ENCODE measurements at places on chromosomes 4 and X. TPM values are rescaled to one million over a fixed set of nuclear protein-coding genes. Genes with fewer than 3 reads are reported as not detected.
A peak's percentile ranks its signal among the peaks of the same experiment; 100 is the strongest.

Gene STK32B
- 0.36 TPM for total RNA-seq

Gene BTK
- total RNA-seq: not detected

DNA sequence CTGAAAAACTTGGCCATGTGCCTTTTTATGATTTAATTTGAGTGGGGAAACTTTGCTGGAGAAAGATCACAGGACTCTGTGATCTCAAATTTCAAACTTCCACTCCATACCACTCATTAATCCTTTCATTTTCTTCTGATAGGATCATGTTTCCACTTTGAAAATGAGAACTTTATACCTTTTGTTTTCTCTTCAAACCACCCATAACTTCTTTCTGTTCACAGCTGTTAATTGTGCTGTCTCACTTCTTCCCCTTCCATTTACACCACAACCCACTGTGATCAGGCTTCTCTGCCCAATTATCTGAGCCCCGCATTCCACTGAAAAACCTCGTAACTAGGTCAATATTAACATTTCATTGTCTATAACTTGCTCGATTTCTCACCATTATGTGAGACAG, 47.0 kb upstream of the ARSJ start:
- no peaks in the 10 kb centered on the region for H3K27me3 ChIP-seq
- no peak overlapping the region for H3K4me3 ChIP-seq
- no peaks in the 10 kb centered on the region for H3K4me1 ChIP-seq
- H3K27ac ChIP-seq: no peak overlapping the region
- no peak for DNase-seq

GRCh38 chr4:13527981-13528820, 16.1 kb downstream of the NKX3-2 start:
- H3K27me3 ChIP-seq: peaks cover 61% of the 10 kb centered on the region
- no peak overlapping the region for H3K27ac ChIP-seq
- no peak overlapping the region for H3K4me3 ChIP-seq
- H3K36me3 ChIP-seq: no peaks in the 10 kb centered on the region

DNA sequence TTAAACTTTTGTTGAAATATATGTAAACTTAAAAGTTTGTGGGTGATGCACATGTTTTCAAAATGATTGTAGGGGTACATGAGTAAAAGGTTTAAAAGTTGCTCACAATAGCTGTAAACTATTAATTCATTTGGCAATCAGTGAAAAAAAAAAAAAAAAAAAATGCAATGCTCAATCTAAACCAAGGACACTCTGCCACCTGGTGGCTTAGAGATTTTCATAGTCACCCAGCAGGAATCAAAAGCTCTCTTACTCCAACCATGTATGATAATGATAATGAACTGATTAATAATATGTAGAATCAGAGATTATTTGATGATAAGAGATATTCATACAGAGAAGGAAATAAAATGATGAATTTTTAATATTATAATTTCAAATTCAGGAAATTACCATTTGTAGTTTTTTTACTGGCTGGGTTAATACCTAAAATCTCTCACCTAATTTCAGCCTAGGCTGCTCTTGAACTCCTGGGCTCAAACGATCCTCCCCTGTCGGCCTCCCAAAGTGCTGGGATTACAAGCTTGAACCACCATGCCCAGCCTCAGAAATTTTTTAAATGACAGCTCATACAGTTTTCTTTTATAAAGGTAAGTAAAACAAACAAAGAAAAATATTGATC, 46.9 kb upstream of the SLC25A4 start:
- no peak overlapping the region for H3K4me3 ChIP-seq
- DNase-seq: no peak
- no peaks in the 10 kb centered on the region for H3K36me3 ChIP-seq
- H3K27ac ChIP-seq: no peak overlapping the region

Gene AFF2
- total RNA-seq: 8.4 TPM

Gene TMEM47
- 19.1 TPM for total RNA-seq

Gene TEX11
- 6.5 TPM for total RNA-seq

GRCh38 chr4:144259285-144259684, 118.8 kb upstream of the GYPA start:
- no peak for DNase-seq
- no peaks in the 10 kb centered on the region for H3K27me3 ChIP-seq
- no peaks in the 10 kb centered on the region for H3K36me3 ChIP-seq

DNA sequence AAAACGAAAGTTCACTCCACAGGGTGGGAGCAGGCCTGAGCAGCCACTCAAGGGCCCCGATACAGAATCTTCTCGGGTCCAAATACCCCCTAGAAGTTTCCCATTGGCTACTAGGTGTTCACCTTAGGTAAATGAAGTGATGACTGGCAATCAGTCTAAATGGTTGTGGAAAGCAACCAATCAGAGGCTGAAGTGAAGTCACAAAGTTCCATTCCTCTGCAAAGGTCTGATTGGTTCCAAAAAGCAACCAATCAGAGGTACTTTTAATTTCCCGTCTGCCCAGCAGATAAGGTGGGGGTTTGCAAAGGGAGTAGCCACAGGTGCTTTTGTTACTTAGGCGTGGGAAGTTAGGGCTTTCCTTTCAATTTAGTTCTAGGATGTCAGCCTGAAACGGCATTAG, 58.2 kb upstream of the NKAP start:
- H3K36me3 ChIP-seq: no peaks in the 10 kb centered on the region
- DNase-seq: no peak
- H3K4me3 ChIP-seq: no peak overlapping the region
- H3K27me3 ChIP-seq: peaks cover 70% of the 10 kb centered on the region
- peaks cover 2% of the 10 kb centered on the region for H3K4me1 ChIP-seq

Gene KLHL4
- total RNA-seq: 0.74 TPM

DNA sequence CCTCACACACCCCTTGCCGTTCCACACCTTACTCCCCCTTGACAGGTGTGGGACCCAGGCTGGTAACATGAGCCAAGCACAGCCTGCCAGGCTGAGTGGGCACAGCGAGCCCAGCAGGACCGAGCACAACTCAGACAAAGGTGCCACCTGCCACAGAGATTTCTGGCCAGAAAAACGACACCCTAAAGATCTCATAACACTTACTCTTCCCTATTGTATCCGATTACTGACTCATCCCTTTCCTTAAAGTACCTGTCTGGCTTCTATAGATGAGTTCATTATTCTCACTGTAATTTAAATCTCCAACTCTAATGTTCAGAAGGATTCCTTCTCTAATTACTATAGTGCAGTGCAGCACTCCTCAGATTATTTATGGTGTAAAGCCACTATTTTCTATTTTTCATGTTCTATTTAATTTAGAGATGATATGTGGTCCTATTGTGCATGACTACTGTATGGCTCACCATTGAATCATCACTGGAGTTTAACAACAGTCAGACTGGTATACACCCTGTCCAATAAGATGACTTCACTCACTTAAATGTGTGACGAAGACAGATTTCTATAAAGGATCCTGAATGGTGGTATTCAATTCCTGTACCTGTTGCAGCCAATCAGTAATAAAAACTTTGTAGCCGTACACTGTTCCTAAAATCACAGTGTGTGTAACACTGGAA, 7.6 kb upstream of the SYTL5 start:
- peaks cover 4% of the 10 kb centered on the region for H3K36me3 ChIP-seq
- no peak overlapping the region for H3K4me3 ChIP-seq
- DNase-seq: no peak

Gene MAGEE1
- 9.6 TPM for total RNA-seq

Gene REELD1
- total RNA-seq: not detected

- peaks cover 6% of the 10 kb centered on the region for H3K4me1 ChIP-seq
- H3K27ac ChIP-seq: no peak overlapping the region
- no peaks in the 10 kb centered on the region for H3K36me3 ChIP-seq
- DNase-seq: no peak
Measured at GRCh38 chrX:11532291-11533078, 133.2 kb downstream of the ARHGAP6 start.

DNA sequence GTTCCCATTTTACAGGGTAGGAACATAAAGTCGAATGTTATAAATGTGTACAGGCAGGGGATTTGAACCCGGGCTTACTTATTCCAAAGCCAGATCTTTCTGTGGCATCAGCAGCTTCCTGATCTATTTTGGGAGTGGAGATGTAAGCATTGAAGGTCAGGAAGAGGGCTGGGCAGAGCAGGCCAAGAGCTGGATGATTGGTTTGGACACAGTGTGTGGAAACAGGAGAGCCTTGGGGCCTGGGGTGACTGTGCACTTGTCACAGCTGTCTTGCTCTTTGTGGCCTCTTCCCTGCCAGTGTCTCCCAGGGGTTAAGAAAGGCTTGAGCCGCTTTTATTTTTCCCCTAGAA, 127.9 kb upstream of the ENPP6 start:
- H3K27ac ChIP-seq: no peak overlapping the region
- no peak for DNase-seq
- H3K4me1 ChIP-seq: peaks cover 40% of the 10 kb centered on the region
- H3K36me3 ChIP-seq: no peaks in the 10 kb centered on the region
- H3K27me3 ChIP-seq: no peaks in the 10 kb centered on the region

DNA sequence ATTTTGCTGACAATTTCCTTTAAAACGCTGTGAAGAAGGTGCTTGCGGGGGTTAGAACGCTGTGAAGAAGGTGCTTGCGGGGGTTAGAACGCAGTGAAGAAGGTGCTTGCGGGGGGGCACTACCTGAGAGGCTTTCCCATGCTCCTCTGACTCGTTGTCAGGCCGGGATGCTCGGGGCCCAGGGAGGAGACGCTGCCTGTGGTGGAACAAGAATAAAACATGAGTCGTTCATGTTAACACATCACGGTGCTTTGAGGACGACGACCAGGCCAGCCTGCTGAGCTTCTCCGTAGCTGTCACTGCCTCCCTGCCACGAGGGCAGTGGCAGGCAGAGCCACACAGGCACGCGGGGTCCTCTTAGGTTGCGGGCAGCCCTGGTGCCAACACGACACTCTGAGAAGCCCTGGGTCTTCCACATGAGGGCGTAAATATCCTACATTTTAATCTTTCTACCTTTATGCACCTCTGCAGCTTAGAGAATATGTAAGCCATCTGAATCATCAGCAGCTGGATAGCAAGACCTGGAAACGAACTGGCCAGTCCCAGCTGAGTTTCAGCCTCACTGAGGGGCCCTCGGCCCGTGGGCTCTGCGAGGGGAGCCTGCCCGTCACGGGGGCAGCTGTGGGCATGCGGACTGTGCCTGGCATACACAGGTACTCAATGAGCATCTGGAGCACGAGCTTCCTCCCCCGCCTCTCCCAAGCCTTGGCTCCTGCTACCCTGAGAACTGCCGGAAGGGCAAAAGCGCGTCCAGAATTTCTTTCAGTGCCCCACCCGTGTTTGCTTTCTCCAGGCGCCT, 47.0 kb downstream of the FGFRL1 start:
- no peak overlapping the region for H3K27ac ChIP-seq
- peaks cover 7% of the 10 kb centered on the region for H3K4me1 ChIP-seq

Gene LPAR4
- 1.0 TPM for total RNA-seq

DNA sequence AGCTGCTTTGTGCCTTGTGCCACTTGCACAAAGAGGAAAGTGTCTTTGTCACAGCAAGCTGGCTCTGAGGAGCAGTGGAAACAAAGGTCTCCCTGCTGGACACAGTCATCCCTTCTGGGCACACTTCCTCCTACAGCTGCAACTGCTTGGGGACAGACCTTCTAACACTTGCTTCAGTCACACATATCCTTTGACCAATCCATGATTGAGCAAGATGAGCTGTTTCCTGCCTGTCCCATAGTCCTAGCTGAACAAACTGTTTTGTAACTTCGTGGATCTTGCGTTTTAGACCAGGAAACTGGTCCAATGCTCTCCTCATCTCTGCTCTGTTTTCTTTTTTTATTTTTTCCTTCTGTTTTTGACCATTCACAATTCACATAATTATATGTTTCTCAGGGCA, 98.5 kb downstream of the RRAGB start:
- H3K4me3 ChIP-seq: no peak overlapping the region
- no peak for DNase-seq
- no peaks in the 10 kb centered on the region for H3K27me3 ChIP-seq
- H3K4me1 ChIP-seq: peaks cover 10% of the 10 kb centered on the region
- H3K27ac ChIP-seq: no peak overlapping the region
- no peaks in the 10 kb centered on the region for H3K36me3 ChIP-seq

- H3K4me3 ChIP-seq: no peak overlapping the region
- peaks cover 3% of the 10 kb centered on the region for H3K36me3 ChIP-seq
- H3K4me1 ChIP-seq: peaks cover 2% of the 10 kb centered on the region
- DNase-seq: no peak
Measured at GRCh38 chrX:97315939-97316338, 432.2 kb downstream of the RPA4 start.

DNA sequence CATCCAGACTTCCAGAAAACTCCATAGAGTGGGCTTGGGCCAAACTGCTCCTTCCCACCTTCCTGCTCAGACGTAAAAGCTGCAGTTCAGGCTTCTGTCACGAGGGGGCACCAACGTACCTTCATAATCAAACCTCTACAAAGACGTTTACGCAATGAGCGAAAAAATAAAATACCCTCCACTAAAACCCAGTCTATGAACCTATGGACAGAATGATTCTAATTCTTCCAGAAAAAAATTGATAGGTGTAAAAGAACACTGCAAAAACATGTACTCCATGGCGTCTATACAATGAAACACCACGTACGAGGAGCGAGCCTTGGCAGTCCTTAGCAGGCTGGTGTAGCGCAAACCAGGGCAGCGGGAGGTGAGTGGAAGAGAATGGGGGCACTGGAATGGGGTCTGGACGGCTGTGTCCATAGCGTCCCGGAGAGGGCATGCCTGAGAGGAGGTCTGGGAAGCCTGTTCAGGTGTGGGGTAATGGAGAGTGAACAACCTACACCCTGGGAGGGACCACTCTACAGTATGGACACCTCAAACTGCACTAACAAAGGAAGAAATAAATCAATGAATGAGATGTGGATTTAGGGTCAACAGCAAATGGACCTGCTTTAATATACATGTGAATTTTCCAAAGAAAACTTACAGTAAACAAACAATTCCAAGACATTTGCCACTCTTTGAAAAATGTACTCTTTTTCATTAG, 14.4 kb upstream of the RAB40A start:
- peaks cover 3% of the 10 kb centered on the region for H3K4me1 ChIP-seq
- peak; percentile 71 for DNase-seq
- H3K4me3 ChIP-seq: peak overlapping the region; percentile 83
- peaks cover 6% of the 10 kb centered on the region for H3K27me3 ChIP-seq

DNA sequence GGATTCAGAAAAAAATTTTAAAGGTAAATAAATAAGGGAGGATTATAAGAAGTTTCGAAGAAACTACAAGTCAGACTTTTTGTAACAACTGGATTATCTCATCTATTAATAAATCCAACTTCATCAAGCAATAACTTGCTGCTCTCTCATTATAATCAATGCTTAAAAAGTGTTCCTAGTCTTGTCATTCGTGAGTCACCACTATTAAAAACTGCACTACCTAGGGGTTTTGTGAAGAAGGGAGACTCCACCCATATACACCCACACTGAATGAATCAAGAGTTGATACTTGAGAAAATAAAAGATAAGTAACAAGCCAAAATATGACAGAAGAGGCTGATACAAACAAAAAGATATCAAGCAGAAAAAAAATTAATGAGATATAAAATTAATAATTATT, 360.5 kb downstream of the ZNF674 start:
- no peak overlapping the region for H3K27ac ChIP-seq
- H3K4me1 ChIP-seq: no peaks in the 10 kb centered on the region
- no peaks in the 10 kb centered on the region for H3K36me3 ChIP-seq
- no peaks in the 10 kb centered on the region for H3K27me3 ChIP-seq
- DNase-seq: no peak

Gene CHRDL1
- total RNA-seq: 17.8 TPM

Gene SPANXA1
- not detected for total RNA-seq

- H3K4me1 ChIP-seq: peaks cover 24% of the 10 kb centered on the region
- H3K4me3 ChIP-seq: no peak overlapping the region
- no peaks in the 10 kb centered on the region for H3K27me3 ChIP-seq
Measured at GRCh38 chr4:172806841-172807240, 361.8 kb upstream of the GALNT7 start.

Measured in progenitor cell of endocrine pancreas (in vitro differentiated cells).